ENCODE measurements at places on chromosomes 5 and 9.

GRCh38 chr9:108417312-108417711 is 438.5 kb downstream of the ACTL7B start:
- H3K4me1 ChIP-seq, result no peaks in the 10 kb centered on the region
- no peak overlapping the region for H3K27ac ChIP-seq
- DNase-seq, result no peak
- no peak overlapping the region for H3K4me3 ChIP-seq
- H3K27me3 ChIP-seq, result no peaks in the 10 kb centered on the region

DNA sequence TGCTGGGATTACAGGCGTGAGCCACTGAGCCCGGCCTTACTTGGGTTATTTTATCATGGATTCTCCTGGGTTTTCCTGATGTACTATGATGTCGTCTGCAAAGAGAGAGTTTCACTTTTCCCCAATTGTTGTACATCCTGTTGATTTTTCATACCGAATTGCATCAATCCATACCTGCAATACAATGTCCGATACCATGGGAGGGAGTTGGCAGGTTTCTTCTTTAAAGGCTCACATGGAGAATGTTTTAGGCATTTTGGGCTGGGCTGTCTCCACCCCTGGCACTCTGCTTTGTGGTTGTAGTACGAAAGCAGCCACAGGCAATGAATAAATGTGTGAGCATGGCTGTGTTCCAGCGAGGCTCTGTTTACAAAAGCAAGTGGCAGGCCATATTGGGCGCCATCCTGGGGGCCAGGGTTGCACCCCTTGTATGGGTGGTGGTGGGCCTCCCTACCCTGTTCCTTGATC is 35.1 kb upstream of the EXOC3 start:
- no peaks in the 10 kb centered on the region for H3K36me3 ChIP-seq
- H3K27me3 ChIP-seq, result no peaks in the 10 kb centered on the region
- no peaks in the 10 kb centered on the region for H3K4me1 ChIP-seq
- H3K27ac ChIP-seq, result no peak overlapping the region
- no peak for DNase-seq
- H3K4me3 ChIP-seq, result no peak overlapping the region

DNA sequence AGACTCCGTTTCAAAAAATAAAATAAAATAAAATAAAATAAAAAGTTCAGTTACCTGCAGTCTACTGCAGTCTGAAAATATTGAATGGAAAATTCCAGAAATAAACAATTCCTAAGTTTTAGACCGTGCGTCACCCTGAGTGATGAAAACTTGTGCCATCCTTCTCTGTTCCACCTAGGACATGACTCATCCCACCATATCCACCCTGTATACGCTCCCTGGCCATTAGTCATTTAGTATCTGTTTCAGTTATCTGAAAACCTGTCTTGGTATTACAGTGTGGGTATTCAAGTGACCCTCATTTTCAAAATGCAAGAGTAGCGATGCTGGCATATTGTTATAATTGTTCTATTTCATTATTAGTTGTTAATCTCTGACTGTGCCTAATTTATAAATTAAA is 51.8 kb upstream of the TEX48 start:
- H3K4me3 ChIP-seq, result no peak overlapping the region
- H3K4me1 ChIP-seq, result no peaks in the 10 kb centered on the region
- H3K36me3 ChIP-seq, result no peaks in the 10 kb centered on the region
- H3K27me3 ChIP-seq, result no peaks in the 10 kb centered on the region
- H3K27ac ChIP-seq, result no peak overlapping the region

DNA sequence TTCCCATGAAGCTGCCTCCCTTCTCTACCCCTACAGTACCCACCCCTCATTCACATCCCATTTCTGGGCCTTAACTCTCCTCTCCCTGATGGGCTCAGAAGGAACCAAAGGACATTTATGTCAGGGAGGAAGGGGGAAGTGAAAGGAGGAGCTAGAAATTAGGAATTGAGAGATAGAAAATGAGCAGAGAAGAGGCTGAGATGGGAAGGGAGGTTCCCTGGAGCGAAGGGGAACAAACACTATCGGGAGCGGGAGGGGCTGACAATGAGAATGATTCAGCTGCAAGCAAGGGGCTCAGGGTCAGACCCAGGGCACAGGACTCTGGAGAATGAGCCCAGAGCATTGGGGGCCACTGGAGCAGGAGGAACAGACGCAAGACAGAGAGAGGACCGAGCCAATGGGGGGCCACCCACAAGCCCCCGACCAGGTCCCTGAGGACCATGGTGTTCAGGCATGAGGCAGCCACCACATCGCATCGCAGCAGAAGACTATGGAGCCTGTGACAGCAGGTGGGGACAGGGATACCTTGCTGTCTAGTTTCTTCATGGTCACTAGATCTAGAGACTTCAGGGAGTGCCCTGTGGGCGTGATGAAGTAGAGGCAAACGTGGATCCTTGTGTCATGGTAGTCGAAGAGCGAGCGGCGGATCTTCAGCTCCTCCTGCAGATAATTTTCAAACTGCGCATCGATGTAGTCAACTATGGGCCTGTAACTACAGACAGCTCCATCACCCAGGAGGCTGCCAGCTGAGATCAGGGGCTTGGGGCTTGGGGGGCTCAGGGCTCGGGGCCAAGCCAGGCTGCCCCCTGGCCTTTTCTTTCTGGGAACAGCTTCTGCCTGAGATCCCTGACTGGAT is 13.6 kb downstream of the SEPTIN8 start:
- H3K36me3 ChIP-seq, result peaks cover 49% of the 10 kb centered on the region
- DNase-seq, result no peak
- no peak overlapping the region for H3K4me3 ChIP-seq

DNA sequence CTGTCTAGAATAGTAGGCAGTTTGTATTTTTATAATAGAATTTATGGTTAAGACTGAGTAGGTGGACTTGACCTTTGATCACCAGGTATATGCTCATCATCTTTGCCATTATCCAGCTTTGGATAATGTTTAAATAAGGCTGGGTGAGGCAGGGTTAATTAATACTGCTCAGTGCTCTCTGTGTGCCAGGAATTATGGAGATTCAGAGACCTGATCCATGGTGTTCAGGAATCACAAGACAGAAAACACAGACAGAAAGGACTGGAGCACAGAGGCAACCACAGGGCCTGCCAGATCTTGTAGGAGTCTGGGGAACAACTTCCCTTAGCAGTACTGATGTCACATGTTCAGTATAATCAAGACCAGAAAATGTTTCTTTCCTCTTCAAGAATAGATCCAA is 186.3 kb upstream of the ADCY2 start:
- no peaks in the 10 kb centered on the region for H3K36me3 ChIP-seq
- H3K27me3 ChIP-seq, result no peaks in the 10 kb centered on the region
- peaks cover 10% of the 10 kb centered on the region for H3K4me1 ChIP-seq
- H3K4me3 ChIP-seq, result no peak overlapping the region
- DNase-seq, result no peak
- H3K27ac ChIP-seq, result no peak overlapping the region

DNA sequence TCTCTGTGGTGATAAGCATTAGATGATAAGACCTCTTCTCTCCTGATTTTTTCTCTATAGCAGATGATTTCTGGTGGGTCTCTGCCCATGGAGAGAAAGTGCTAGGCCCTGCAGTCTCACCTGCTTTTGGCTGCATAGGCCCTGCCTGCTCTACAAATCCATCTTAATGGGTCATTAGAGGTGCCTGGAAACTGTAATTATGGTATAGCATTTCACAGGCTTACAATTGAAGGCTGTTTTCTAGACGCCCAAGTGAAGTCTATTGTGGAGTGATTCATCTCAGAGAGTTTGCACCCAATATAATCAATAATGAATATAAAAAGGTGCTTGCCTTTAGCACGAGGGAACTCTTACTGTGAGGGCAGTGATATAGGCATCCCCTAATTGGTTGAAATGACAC is 33.8 kb downstream of the NEUROG1 start:
- H3K4me1 ChIP-seq, result no peaks in the 10 kb centered on the region
- no peaks in the 10 kb centered on the region for H3K36me3 ChIP-seq
- no peak overlapping the region for H3K4me3 ChIP-seq
- no peaks in the 10 kb centered on the region for H3K27me3 ChIP-seq
- no peak for DNase-seq
